ENCODE measurements at places on chromosomes 5 and 9.

DNA sequence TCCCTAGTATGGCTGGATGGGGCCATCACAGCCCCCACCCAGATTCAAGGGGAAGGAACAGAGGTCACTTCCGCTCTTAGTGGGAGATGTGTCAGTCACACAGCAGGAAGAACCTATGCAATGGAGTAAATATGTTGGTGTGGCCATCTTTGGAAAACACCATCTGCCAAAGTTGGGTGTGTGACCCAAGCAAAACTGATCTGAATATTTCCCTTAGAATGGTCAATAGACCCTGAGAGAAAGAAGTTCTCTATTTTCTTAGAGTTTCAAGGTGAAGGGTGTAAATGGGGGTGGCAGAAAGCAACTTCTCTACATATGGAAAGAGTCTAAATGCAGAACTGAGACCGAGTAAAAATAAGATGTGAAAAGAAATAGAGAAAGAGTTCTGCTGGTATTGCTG is 212.7 kb downstream of the ESM1 start:
- DNase-seq: no peak

GRCh38 chr5:145772466-145772865 is 62.7 kb downstream of the PRELID2 start:
- no peak for DNase-seq

DNA sequence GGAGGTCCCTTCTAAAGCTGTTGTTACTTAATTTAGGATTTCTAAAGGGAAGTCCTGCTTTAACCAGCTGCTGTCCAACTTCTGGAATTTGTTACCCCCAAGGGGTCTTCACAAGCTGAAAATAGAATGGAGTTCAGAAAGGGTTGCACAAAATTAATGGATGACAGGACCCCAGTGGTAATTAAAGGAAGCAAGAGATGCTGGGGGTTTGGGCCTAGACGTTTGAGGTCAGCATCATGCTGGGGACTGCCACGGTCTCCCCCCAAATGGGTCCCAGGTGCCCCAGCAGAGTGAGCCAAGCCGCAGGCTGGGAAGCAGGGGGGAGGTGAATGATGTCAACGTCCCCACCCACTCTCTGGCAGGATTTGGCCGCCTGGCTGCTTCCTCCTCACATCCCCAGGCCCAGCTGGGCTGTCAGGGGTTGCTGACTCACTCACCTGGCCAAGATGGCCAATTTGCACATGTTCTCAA is 97.5 kb upstream of the ARAP3 start:
- no peak for DNase-seq

DNA sequence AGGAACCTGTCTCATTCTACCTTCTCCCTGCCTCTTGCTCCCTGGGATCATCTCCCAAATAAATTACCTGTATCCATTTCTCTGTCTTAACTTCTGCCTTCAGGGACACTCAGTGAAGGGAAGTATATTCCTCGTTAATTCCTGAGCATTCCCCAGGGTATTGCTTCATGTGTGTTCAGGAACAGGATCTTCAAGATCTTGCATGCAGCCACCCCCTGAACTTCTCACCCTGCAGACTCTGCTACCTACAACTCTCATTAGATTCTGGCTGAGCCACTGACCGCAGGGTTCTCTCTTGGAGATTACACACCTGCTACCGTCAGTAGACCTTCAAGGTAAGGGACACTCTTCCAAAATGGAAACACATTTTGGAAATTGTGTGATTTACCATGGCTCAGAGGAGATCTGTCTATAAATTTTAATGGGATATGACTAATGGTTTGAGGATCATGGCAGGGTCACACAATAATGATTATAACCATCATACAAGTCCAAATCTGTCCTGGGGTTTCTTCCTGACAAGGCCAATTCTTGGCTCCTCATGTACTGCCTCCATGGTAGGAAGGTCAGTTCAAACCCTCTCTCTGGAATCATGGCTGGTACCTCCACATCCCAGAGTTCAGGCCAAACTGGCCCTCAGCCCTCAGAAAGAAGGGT is 38.9 kb upstream of the UGCG start:
- no peak for DNase-seq

- DNase-seq: no peak
Observed at GRCh38 chr5:95843733-95844223, 21.3 kb upstream of the GLRX start.
